ENCODE measurements at places on chromosomes 11 and 22.

- no peak for DNase-seq
These were observed 119.8 kb upstream of the NAV2 start for GRCh38 chr11:19592842-19593241.

DNA sequence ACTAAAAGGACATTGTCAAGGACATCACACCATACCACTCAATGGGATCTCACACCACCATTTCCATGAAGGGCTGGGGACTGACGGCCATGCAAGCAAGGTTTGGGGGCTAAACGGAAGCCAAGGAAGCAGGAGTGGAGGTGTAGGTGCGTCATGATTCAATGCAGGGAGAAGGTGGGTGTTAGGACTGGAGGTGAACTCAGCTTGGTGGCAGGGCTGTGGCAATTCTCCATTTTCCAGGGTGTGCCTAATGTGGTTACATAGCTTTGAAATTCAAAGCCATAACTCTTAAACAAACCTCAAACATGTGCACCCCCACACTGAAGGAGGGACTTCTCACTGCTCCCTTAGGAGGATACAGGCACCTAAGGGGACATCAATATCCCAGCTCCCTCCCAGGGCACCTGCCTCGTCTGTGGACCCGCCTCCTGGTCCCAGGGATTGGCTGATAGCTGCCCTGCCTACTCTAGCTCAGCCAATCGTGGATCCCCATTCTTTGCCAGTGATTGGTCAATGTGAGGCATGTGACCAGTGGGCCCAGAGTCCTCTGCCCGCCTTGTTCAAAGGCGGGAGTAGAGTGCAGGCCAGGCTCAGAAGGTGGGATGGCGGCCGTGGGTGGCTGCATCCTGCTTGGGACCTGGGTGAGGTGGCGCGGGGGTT, 64.6 kb downstream of the CTTN start:
- DNase-seq = no peak

DNA sequence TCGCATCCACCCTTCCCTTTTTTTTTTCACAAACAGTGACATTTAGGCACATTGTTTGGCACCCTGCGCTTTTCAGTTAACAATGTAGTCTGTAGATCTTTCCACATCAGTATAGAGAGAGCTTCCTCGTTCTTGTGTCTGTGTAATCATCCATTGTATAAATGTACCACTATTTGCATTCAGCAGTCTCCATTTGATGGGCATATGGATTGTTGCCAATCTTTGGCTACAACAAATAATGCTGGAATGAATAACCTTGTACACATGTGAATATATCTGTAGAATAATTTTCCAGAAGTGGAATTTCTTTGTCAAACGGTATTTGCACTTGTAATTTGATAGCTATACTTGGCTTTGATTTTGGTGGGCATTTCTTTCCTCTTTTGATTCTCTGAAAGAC, 17.1 kb downstream of the MPEG1 start:
- DNase-seq = no peak

DNA sequence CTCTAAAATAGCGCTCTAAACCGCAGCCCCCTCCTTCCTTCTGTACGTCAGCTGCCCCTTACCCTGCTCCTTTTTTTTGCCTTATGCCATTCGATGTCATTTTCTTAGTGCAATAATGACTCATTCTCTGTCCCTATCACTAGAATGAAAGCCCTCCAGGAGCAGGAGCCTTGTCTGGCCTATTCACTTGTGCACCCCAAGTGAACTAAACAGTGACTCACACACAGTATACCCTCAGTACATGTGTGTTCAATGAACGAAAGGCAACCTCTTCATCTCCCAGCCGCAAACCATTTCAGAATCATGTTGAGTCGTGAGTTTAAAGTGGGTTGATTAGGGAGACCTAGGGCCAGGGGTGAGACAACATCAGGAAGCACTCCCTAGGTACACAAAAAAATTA, 50.7 kb upstream of the SPATA19 start:
- no peak for DNase-seq

GRCh38 chr11:6238902-6239301, at the start of gene CNGA4:
Gene CNGA4, plus strand, starts transcription at chr11:6239089. Its CDS starts 118 bp downstream, at chr11:6239207.
- no peak for DNase-seq

DNA sequence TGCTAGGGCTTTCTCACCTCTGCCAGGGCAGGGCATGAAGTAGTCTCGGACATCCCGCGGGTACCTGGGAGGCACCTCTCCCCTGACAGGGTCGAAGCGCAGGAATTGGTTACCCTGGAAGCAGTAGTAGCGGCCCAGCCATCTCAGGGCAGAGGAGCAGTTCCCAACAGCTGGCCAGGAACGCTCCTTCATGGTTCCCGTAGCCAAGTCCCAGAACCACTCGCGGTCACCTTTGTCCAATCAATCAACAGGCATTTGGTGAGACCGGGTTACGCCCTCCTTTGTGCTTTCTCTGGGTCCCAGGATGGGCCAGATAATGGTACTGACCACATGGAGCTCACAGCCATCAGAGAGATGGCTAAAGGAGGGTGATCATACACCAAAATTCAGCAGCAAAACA, 3.4 kb downstream of the HPX start:
- DNase-seq = no peak

DNA sequence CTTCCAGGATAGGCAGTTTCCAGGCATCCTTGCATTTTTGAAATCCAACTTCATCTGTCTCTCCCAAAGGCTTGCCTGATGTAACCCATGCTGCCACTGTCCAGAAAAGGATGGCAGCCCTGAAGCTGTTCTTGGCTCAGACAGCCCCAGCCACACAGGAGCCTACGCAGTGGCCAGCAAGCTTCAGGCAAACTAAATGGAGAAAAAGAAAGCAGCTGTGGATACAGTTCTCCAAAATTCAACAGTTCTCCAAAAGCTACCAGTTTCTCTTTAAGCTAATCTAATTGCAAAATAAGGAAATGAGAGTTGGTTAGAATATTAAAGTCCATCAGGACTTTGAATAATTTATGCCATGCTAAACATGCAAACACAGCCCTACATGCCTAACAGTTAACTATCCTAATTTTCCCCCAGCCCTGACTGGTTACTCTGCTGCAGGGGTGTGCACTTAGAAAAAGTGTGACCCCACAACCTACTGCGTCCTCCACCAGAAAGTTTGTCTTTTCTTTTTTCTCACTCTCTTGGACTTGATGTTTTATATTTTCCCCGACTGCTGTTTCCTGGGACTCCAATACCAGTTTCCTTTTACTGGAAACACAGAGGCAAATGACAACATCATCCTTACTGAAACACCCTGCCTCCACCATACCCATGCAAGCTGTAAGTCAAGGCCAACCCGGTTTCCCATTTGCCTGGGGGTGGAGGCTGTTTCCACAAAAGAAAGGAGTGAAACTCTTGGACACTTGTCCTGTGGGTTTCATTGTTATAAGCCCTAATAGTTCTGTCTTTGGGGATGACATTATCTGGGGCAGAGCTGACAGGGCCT, 69.1 kb upstream of the OR5AN1 start:
- DNase-seq = no peak

DNA sequence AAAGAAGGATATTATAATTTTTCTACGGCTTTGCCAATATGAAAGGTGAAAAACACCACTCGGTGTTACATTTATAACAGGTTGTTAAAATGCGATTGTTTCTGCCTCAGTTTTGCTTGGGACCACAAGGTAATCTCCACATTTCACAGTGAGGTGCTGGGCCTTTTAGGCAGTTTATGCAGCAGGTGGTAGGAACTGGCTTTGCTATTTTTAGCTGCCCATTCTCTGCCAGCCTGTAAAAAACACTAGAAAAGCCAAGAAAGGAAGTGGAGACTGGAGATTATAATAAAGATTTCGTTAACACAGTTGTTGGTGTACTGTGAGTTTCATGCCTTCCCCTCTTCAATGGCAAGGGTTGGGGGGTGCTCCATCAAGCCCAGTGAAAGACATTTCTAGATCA, 8.0 kb upstream of the MRPL16 start:
- DNase-seq = no peak

DNA sequence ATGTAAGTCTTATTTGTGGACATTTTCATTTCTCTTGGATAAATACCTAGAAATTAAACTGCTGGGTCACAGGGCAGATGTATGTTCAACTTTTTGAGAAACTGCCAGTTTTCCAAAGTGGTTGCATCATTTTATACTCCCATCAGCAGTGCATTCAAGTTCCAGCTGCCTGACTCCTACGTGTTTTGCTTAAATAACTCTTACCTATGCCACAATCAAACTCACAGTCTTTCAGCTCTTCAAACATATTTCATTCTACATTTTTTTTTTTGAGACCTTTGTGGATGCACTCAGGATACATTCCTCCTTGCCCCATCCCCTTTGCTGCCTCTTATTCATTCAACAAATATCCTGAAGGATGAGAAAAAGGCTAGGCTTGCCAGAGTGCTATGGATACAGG, 9.2 kb downstream of the TCF20 start:
- DNase-seq = no peak

- DNase-seq = no peak
These were observed 414.0 kb upstream of the LUZP2 start for GRCh38 chr11:24082860-24083259.

DNA sequence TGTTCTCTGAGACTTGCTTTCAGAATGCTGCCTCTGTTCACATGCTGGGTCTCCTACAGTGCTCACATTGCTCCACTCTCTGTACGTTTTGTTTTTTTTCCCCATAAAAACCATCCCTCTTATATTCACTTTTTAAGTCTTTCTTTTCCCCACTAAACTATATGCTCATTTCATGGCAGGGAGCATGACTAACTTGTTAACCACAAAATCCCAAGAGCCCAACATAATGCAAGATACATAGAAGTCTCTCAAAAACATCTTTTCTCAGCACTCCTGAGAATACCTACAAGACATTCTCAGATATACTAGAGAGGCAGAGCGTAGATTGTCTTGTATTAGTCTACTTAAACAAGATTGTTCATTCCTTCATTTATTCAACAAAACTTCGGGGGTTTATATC, 73.3 kb downstream of the FAM76B start:
- no peak for DNase-seq

- DNase-seq = no peak
These were observed at the start of gene MOGAT2 for GRCh38 chr11:75717608-75718418. Gene MOGAT2, plus strand, starts transcription at chr11:75717838. Its CDS starts 51 bp downstream, at chr11:75717889.

- no peak for DNase-seq
These were observed 37.4 kb downstream of the PRR5L start for GRCh38 chr11:36333468-36333867.

- no peak for DNase-seq
These were observed 5.1 kb downstream of the ACCS start for GRCh38 chr11:44071157-44071556.

- DNase-seq = no peak
These were observed 112.1 kb downstream of the SLC1A2 start for GRCh38 chr11:35307221-35307621.

- DNase-seq = no peak
These were observed 126.0 kb upstream of the TTC12 start for GRCh38 chr11:113188371-113188834.

GRCh38 chr22:33105501-33105911, 47.3 kb upstream of the SYN3 start:
- no peak for DNase-seq

DNA sequence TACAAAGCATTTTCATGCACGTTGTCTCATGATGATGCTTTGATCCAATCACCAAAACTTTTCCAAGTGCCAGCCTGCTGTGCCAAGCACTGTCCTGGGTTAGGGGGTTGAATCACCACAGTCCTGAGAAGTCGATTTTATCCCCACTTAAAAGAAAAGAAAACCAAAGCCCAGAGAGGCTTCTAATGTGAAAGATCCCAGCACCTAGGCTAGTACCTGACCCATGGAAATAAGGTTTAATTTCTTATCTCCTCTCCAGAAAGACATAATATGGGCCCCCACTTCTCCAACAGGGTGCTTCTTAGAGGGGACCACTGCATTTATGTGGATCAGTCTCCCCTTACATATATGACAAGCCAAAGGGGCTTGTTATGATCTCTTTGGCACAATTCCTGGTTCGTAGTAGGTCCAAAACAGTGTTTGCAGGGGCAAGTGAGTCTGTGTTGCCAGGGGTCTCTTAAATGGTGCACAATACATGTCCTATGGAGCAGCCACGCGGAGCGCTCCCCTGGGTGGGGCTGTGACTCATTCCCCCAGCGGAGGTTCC, 1.9 kb upstream of the BCL9L start:
- DNase-seq = no peak

- no peak for DNase-seq
These were observed 54.2 kb downstream of the EXT2 start for GRCh38 chr11:44149651-44150050.

DNA sequence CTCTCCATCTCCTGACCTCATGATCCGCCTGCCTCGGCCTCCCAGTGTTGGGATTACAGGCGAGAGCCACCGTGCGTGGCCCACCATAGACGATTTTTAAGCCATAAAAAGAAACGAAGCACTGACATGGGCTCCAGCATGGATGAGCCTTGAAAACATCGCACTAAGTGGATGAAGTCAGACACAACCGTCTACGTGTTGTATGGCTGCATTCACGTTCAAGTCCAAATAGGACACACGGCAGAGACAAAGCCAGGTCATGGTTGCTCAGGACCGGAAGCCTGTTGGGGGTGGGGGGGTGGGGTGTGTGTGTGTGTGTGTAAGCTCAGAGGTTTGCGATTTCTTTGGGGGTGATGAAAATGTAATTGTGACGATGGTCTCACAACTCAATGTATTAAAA, 10.0 kb downstream of the RRP7A start:
- no peak for DNase-seq

DNA sequence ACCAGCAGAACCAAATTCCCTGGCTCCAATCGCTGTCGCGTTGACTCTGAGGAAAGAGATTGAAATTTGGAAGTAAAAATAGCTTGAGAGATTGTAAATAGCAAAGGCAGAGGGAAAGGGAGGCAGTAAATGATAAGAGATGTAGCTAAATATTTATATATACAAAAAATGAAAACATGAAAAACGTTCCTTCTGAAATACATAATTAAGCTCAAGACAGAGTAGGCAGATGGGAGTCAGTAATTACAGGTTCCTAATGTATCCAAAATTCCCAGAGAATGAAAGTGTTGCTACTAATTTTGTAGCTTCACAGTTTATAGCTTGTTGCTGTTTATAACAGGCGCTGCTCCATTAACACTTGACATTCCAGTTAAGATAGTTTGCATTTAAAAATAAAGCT, 648.7 kb downstream of the KCNA4 start:
- DNase-seq = no peak

DNA sequence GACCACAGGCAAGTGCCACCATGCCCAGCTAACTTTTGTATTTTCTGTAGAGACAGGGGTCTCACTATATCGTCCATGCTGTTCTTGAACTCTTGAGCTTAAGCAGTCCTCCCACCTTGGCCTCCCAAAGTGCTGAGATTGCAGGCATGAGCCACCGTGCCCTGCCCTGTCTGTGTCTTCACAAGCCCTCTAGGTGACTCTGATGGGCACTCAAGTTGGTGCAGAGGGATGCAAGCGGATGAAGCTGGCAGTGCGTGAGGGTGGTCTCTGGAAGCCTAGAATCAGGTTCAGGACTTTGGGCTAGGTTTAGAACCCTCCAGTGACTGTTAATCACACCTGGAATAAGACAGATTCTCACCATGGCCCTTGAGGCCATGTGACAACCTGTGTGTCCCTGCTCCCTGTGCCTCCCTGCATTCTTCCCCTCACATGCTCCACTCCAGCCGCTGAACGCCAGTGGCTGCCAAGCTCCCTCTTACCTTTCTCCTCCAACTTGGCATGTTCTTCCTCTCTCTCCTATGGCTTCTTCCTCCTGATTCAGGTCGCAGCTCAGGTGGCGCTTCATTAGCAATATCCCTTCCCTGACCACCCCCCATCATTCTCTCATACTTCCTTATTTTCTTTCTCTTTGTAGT, 242.3 kb upstream of the TBCEL start:
- DNase-seq = no peak

GRCh38 chr11:93525601-93526345, 17.4 kb downstream of the SMCO4 start:
- DNase-seq = no peak

- DNase-seq = no peak
These were observed 64.5 kb upstream of the LARGE1 start for GRCh38 chr22:33984656-33985285.

- no peak for DNase-seq
These were observed 323.7 kb downstream of the MIAT start for GRCh38 chr22:26981111-26981510.

Data from stimulated activated CD8-positive, alpha-beta memory T cell treated with anti-CD3 and anti-CD28 coated beads, Interleukin-7, amount 100 ng/mL, for 1 hour (primary cell).